ENCODE measurements at places on chromosomes 12 and 14.

- no peak for DNase-seq
Measured at GRCh38 chr14:55638665-55639064, 58.7 kb downstream of the KTN1 start.

GRCh38 chr14:74085047-74085637 lies 386 bp downstream of the LIN52 start:
- DNase-seq: no peak

GRCh38 chr12:34233618-34234017 lies 211.3 kb downstream of the ALG10 start:
- DNase-seq: no peak

DNA sequence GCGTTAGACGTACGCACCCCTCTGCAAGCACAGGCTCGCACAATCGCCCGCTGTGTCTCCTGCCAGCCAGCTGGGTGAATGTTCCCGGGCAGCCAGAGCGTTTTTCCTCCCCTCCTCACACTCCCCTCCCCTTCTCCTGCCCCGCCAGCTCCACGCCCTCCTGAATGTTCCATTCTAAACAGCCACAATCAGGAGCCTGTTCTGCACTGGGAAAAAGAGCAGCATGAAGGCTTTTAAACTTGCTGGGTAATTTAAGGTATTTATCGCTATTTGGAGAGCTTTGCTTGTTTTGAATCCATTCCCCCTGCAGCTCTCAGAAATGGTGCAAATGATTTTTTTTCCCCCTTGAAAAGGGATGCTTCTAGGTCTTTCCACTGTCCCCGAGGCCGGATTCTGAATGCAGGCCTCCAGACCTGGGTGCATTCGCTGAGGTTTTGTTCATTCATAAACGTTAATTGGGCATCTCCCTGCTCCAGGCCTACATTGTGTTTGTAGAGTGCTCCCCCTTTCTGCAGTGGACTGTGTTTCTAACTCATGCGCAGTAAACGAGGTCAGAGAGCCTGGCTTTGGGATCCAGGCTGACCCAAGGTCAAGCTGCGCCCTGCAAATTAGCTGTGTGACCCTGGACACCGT lies 212.5 kb downstream of the CHST11 start:
- DNase-seq: peak; percentile 45

DNA sequence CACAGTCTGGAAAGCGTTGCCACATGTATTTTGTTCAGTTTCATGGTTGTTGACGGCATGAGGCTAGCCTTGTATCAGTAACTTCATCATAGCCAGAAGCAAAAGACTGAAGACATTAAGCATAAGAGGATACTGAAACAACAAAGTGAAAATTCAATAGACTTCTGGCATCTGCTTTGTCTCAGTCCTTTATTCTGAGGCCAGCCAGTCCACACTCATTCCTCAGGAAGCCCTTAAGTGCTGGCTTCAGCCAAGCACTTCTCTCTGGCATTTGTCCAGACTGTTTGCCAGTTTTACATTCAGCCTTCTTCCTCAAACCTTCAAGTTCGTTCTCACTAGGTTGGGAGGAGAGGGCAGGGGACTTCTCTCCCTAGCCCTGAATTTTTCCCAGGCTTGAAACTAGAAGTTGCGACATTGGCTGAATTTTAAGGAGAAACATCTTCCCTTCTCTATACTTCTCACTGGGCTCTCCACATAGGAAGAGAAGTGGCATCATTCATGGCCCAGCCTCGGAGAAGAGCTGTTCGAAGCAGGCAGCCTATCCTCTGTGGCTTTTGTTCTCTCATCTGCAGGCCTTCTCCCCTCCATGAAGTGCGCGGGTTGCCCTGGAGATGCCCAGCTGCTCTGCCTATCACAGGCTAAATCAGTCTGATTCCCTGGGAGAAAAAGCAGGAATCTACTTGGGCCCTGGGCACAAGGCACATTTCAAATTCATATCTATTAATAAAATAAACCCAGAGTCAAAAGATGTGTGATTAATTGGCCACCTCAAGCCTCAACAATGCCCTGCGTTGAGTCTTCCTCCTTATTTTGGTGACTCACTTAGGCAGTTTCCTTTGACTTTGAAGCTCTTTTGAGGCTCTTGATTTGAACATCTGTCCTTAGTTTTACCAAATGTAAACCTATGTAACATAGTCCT lies 130.9 kb upstream of the PLEKHA5 start:
- DNase-seq: no peak

DNA sequence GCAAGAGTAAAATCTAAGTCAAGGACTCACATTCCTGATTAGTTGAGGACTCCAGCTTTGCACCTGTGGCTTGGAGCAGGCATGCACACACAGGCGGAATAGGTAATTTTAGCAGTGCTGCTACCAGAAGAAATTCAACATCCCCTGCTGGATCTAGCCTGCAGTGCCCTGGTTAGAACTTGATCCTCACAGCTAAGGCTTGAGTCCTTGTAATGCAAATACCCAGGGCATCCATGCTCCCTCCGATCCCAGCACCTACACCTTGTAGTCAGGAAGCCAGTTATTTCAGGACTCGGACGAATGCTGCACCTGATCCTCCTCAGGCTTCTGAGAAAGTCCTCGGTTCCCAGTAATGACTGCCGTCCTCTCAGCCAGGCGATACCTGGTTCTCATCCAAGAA lies 309.0 kb upstream of the AMIGO2 start:
- DNase-seq: no peak

All from frontal cortex (tissue), 4 donors.